ENCODE measurements at places on chromosomes 11 and 22. TPM values are rescaled to one million over a fixed set of nuclear protein-coding genes. Genes with fewer than 3 reads are reported as not detected.
A peak's percentile ranks its signal among the peaks of the same experiment; 100 is the strongest.

GRCh38 chr22:47543447-47543846, 781.0 kb downstream of the TBC1D22A start:
- DNase-seq: no peak

DNA sequence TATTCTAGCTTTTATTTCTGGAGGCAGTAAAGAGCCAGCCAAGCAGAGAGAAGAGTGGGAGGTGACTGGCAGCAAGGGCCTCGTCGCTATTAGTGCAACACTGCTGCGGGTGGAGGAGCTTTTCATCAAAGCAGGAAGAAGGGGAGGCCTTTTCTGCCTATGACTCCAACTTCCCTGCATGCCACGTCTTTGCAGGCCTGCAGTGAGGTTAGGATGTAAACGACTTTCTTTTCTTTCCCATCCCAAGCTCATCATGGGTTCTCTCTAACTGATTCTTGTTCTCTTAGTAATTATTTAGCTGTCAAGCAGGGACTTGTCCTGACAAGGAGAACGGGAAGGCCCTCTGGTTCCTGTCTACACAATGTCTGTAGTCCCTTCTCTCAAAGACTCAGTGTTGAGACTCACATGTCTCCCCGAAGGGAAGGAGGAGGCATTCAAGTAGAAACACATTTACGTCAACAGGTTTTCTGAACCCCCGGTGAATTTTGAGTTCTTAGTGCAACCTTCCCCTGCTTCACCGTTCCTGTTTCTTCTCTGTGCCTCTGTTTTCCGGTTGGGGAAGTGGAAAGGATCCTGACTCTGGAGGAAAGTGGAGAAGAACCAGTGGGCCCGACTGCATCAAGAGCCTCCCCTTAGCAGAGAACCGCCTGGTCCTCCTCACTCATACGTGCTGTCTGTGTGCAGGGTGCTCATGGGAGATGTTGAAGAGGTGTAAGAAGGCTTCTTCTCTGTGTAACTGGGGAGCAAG, 56.9 kb downstream of the PACS1 start:
- peak; percentile 70 for DNase-seq

DNA sequence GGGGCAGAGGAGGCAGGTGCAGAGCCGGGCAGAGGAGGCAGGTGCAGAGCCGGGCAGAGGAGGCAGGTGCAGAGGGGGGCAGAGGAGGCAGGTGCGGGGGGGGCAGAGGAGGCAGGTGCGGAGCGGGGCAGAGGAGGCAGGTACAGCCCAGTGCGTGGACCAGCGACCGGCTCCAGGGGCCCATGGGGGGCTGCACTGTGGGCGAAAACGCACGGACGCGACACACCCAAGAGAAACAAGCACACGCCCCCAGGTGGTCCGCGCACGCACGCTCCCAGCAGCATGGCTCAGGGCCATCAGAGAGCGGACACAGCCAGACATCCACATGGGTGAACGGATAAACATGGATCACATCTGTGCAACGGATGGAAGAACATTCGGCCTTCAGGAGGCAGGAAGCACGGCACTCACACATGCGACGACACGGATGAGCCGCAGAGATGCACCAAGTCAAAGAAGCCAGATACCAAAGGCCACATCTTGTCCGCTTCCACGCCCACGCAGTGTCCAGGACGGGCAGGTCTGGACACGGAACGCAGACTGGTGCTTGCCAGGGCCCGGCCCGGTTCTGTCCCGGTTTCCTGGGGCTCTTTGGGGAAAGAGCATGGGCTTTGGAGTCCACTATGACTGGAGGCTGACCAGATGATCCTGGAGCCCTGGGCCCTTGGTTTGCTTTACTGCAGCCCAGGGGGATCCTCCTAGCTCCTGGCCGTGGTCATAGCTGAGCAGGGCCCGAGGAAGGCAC, 21.8 kb downstream of the OSBPL5 start:
- no peak for DNase-seq

DNA sequence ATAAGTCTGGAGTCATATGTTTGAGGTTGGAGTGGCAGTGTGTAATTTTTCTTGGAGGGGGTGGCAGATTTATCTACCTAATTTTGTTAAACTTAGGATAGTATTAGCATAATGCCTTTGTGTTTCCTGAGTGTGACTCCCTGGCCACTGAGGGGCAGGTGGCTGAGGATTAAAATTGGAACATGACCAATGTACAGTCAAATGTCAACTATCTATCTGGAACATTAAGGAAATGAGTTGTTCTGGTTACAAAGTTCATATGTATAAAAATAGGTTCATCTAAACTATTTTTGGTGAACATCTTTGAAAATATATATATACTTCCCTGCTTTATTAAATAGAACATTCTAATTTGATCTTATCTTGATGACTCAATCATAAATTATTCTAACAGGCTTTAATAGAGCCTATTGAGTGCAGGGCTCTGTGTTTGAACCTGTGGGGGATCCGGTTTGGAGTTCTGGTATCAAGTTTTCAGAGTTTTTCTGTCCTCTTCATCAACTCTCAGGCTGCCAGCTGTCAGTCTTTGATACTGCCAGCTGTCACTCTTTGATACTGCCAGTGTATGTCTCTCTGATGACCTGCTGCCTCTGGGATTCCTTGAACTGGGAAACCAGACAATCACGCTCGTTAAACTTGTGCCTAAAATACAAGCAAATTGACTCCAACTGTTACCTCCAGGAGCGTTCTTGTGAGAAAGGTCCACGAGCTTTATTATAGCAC, 309.6 kb downstream of the METTL15 start:
- DNase-seq: no peak

The APOBEC3B gene
- total RNA-seq: 8.7 TPM

The POU2AF1 gene
- total RNA-seq: 2.4 TPM

All from activated CD4-positive, alpha-beta T cell treated with anti-CD3 and anti-CD28 coated beads, Interleukin-2, amount 10 ng/mL, durations not matched to agents 7 days and 5 days (primary cell).